ENCODE measurements at places on chromosomes 2 and 18.

DNA sequence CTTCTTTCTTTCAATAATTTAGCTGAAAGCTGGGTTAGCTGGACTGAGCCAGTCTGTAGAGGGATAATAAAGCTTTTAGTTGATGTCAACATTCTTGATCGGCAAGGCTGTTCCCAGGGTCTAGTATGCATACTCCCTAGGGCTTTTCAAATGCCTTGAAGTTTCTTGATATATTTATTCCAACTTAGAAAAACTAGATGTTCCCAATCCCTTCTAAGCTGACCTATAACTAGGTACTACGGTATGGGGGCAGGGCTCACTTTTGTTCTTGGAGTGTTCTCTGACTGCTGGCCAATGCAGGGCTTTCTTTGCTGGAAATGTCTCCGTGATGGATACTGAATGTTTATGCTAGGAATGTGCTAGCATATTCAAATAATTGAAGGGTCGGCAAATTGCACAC is 258.6 kb upstream of the TANK start:
- DNase-seq = no peak
- H3K27ac ChIP-seq = no peak overlapping the region
- no peaks in the 10 kb centered on the region for H3K36me3 ChIP-seq
- no peak overlapping the region for H3K4me3 ChIP-seq

- no peaks in the 10 kb centered on the region for H3K36me3 ChIP-seq
- H3K4me1 ChIP-seq = no peaks in the 10 kb centered on the region
- DNase-seq = no peak
- no peaks in the 10 kb centered on the region for H3K27me3 ChIP-seq
- H3K27ac ChIP-seq = no peak overlapping the region
Measured at GRCh38 chr2:25655316-25655715, 18.1 kb downstream of the DTNB start.

DNA sequence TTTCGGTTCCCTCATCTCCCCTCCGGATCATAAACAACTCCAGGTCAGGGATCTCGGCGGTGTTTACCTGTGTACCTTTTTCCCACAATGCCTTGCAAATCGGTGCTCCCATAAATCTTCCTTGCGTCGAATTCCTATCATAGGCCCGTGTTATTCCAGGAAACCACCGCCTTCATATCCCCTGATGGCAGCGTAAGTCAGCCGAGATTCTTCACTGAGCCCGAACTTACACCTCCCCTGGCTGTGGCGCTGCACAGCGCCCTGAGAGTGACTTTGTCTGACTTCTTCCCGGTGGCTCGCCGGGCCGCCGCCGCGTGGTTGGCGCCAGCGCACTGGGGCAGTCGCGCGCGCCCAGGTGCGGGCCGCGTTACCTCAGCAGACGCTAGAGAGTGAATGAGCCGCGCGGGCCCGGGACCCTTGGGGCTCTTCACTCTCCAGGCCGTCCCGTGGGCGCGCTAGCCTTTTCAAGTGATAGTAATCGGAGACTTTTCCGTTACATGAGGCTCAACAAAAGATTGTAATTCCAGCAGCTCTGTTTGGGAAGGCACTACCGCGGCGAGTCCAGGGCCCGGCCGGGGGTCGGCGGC is 101.6 kb downstream of the SPTBN1 start:
- no peaks in the 10 kb centered on the region for H3K27me3 ChIP-seq
- DNase-seq = peak; percentile 81
- no peaks in the 10 kb centered on the region for H3K36me3 ChIP-seq
- peak overlapping the region; percentile 77 for H3K4me3 ChIP-seq
- H3K27ac ChIP-seq = peak overlapping the region; percentile 91
- peaks cover 26% of the 10 kb centered on the region for H3K4me1 ChIP-seq

DNA sequence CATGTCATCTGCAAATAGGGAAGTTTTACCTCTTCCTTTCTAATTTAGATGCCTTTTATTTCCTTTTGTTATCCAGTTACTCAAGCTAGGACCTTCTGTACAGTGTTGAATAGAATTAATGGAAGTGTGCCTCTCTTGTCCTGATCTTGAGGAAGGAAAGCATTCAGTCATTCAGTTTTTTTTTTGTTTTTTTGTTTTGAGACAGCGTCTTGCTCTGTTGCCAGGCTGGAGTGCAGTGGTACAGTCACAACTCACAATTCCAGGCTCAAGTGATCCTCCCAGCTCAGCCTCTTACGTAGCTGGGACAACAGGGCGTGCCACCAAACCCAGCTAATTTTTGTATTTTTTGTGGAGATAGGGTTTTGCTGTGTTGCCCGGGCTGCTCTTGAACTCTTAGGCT is 203.9 kb upstream of the ALPP start:
- H3K27me3 ChIP-seq = no peaks in the 10 kb centered on the region
- H3K27ac ChIP-seq = no peak overlapping the region
- H3K4me1 ChIP-seq = no peaks in the 10 kb centered on the region
- H3K36me3 ChIP-seq = no peaks in the 10 kb centered on the region

DNA sequence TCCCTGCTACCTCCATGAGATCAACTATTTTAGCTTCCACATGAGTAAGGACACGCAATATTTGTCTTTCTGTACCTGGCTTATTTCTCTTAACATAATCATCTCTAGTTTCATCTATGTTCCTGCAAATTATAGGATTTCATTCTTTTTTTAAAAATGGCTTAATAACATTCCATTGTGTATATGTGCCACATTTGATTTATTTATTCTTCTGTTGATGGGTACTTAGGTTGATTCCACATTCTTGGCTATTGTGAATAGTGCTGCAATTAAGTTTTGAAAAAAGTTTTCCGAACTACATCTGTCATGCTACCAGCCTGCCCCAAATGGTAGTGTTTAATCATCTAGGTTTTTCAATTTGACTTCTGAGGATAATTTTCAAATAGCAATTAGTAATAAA is 36.3 kb downstream of the SPAG16 start:
- H3K36me3 ChIP-seq = no peaks in the 10 kb centered on the region
- H3K4me1 ChIP-seq = no peaks in the 10 kb centered on the region
- no peak for DNase-seq
- no peak overlapping the region for H3K4me3 ChIP-seq
- H3K27ac ChIP-seq = no peak overlapping the region

GRCh38 chr2:116879650-116880160 is 934.8 kb upstream of the DDX18 start:
- no peak overlapping the region for H3K4me3 ChIP-seq
- no peaks in the 10 kb centered on the region for H3K4me1 ChIP-seq
- no peaks in the 10 kb centered on the region for H3K27me3 ChIP-seq

DNA sequence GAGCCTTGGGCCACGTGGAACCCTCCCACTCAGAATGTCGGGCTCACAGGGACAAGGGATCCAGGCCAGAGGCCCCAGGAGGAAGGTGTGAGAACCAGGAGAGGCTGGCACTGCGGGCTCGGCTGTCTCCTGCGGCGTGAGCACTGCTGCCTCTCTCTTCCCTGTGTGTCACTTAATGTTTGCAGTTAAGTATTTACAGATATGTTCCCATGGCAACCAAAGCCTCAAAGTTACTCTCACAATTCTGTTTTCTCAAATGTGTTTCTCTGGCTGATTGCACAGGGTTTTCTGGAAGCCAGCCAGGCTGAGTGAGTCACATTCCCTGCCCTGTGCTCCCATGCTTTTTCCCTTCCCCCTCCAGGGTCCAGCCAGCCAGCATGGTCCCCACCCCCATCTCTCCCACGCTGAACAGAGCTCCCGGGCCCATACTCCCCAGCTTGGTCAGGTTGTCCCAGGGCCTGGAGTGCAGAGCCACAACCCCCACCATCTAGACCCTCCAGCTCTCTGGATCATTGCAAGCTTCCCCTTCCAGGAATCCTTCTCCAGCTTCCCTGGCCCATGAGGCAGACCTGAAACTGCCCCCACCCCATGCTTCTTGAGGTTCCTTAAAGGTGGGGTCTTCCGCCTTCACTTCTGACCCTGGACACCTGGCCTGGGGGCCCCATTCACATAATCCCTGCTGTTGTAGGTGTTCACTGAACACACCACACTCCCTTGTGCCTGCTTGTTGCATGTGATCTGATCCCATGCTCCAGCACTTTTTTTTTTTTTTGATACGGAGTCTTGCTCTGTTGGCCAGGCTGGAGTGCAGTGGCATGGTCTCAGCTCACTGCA is 265.9 kb downstream of the CELF4 start:
- peaks cover 13% of the 10 kb centered on the region for H3K4me1 ChIP-seq
- H3K27ac ChIP-seq = peak overlapping the region; percentile 13
- no peaks in the 10 kb centered on the region for H3K36me3 ChIP-seq
- no peaks in the 10 kb centered on the region for H3K27me3 ChIP-seq
- H3K4me3 ChIP-seq = no peak overlapping the region

- no peak overlapping the region for H3K4me3 ChIP-seq
- H3K36me3 ChIP-seq = no peaks in the 10 kb centered on the region
- H3K4me1 ChIP-seq = no peaks in the 10 kb centered on the region
- peaks cover 10% of the 10 kb centered on the region for H3K27me3 ChIP-seq
- DNase-seq = no peak
- no peak overlapping the region for H3K27ac ChIP-seq
Measured at GRCh38 chr18:11002796-11003195, 146.6 kb downstream of the PIEZO2 start.

GRCh38 chr2:180322781-180323180 is 315.7 kb upstream of the CWC22 start:
- no peak overlapping the region for H3K4me3 ChIP-seq
- DNase-seq = no peak
- H3K36me3 ChIP-seq = no peaks in the 10 kb centered on the region
- H3K27ac ChIP-seq = no peak overlapping the region
- no peaks in the 10 kb centered on the region for H3K4me1 ChIP-seq

GRCh38 chr2:43068631-43069517 is 157.5 kb downstream of the ZFP36L2 start:
- no peaks in the 10 kb centered on the region for H3K36me3 ChIP-seq
- no peaks in the 10 kb centered on the region for H3K27me3 ChIP-seq
- no peak overlapping the region for H3K4me3 ChIP-seq
- no peak overlapping the region for H3K27ac ChIP-seq
- no peaks in the 10 kb centered on the region for H3K4me1 ChIP-seq
- no peak for DNase-seq

DNA sequence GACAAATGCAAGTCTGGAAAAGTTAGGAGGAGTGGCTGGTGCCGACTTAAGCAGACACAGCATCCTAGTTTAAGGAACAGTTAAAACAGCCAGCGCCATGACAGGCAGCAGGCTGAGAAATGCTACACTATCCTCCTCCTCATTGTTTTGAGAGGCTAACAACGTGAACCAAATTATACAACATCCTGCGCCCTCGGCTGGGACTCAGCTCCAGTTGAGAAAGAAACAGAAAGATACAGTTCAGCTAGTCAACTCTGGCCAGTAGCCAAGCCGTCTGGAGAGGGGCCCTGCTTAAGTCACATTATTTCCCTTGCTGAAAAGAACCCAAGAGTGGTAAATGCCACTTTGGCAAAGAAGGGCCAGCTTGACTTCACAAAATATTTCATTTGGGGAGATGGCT is 90.2 kb downstream of the BCL11A start:
- no peaks in the 10 kb centered on the region for H3K4me1 ChIP-seq
- H3K27ac ChIP-seq = no peak overlapping the region
- DNase-seq = no peak
- no peak overlapping the region for H3K4me3 ChIP-seq
- no peaks in the 10 kb centered on the region for H3K27me3 ChIP-seq
- no peaks in the 10 kb centered on the region for H3K36me3 ChIP-seq

DNA sequence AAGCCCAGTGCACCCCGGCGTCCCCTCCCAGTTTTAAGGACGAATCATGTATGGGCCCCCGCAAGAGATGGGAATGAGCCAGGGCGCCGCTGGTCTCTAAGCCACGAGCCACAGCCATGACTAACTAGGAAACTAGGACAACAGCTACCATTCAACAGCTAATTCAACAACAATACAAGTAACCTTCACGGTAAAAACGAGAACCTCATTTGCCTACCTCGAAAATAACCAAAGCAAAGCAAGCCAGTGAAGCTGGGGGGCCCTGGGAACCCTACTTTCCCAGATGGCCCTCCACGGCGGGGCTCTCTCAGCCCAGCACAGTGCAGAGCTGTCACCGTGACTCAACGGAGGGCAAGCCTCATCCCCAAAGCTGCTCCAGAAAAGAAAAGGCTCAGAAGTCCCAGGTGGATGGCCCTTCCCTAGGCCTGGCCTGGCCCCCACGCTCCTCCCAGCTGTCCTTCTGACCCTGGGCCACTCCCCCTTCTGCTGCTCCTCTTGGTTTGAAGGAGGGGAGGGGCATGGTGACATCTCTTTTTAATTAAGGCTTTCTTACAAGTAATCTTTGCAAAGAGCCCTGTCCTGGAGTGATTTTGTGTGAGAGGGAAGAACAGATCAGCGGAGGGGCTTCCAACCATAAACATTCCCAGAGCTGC is 126.3 kb downstream of the HDAC4 start:
- H3K4me3 ChIP-seq = peak overlapping the region; percentile 49
- H3K4me1 ChIP-seq = peaks cover 65% of the 10 kb centered on the region
- peak; percentile 58 for DNase-seq
- no peaks in the 10 kb centered on the region for H3K27me3 ChIP-seq

- H3K4me3 ChIP-seq = no peak overlapping the region
- DNase-seq = no peak
- no peaks in the 10 kb centered on the region for H3K4me1 ChIP-seq
- no peaks in the 10 kb centered on the region for H3K36me3 ChIP-seq
- H3K27me3 ChIP-seq = no peaks in the 10 kb centered on the region
Measured at GRCh38 chr2:72035518-72036172, 112.0 kb downstream of the CYP26B1 start.

- no peak overlapping the region for H3K4me3 ChIP-seq
- H3K27me3 ChIP-seq = no peaks in the 10 kb centered on the region
- no peak overlapping the region for H3K27ac ChIP-seq
- no peak for DNase-seq
- H3K36me3 ChIP-seq = no peaks in the 10 kb centered on the region
Measured at GRCh38 chr2:26975656-26976055, 5.2 kb downstream of the MAPRE3 start.

GRCh38 chr2:35931626-35932025 is 424.0 kb upstream of the CRIM1 start:
- no peak overlapping the region for H3K27ac ChIP-seq
- DNase-seq = no peak
- no peaks in the 10 kb centered on the region for H3K27me3 ChIP-seq
- no peaks in the 10 kb centered on the region for H3K4me1 ChIP-seq
- no peaks in the 10 kb centered on the region for H3K36me3 ChIP-seq

DNA sequence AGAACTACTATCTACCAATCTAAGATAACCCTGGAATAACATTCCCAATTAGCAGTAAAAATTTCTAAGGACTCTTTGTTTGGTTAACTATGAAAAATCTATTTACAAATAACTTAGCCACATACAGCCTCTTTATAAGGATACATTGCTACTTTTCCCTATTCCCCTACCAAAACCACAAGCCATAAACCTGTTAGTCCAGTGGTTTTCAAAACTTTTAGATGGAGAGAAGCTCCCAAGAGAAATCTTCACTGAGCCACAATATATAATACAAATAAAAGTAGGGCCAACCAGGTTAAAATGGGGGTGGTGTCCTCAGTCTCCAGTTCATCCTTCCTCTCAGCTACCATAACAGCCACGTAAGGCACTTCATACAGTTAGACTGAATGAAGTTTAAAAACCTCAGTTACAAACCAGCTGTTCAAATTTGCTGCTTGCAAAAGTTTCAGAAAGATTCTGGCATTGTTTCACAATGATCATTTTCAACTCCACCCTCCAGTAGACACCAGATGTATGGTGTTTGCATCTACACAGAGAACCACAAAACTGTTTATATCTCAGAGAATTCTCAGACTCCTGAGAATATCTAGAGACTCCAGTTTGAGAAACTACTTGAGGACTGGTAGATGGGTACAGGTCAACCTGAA is 26.0 kb downstream of the SOS1 start:
- H3K4me3 ChIP-seq = no peak overlapping the region
- H3K4me1 ChIP-seq = no peaks in the 10 kb centered on the region
- H3K27ac ChIP-seq = no peak overlapping the region
- DNase-seq = no peak

Data from HCT116 (cell line).